Epithelial cell of prostate (primary cell): ENCODE measurements at places on chromosomes 2 and 18.
A peak's percentile ranks its signal among the peaks of the same experiment; 100 is the strongest.

DNA sequence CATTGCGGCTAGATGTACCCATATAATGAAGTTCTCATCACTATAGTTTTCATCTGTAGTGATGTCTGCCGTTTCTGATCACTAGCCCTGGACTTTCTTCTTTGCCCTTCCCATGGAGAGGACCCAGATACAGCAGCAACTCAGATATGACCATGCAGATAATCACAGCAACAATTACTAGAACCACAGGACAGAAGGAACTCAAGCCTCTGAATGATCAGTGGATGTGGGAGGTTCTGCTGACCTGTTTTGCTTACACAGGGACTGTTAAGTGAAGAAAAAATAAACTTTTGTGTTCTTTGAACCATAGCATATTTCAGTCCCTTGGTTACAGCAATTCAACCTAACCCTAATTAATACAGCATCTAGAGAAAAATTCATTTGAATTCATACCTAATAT lies 62.7 kb downstream of the ACVR1 start:
- DNase-seq: no peak

DNA sequence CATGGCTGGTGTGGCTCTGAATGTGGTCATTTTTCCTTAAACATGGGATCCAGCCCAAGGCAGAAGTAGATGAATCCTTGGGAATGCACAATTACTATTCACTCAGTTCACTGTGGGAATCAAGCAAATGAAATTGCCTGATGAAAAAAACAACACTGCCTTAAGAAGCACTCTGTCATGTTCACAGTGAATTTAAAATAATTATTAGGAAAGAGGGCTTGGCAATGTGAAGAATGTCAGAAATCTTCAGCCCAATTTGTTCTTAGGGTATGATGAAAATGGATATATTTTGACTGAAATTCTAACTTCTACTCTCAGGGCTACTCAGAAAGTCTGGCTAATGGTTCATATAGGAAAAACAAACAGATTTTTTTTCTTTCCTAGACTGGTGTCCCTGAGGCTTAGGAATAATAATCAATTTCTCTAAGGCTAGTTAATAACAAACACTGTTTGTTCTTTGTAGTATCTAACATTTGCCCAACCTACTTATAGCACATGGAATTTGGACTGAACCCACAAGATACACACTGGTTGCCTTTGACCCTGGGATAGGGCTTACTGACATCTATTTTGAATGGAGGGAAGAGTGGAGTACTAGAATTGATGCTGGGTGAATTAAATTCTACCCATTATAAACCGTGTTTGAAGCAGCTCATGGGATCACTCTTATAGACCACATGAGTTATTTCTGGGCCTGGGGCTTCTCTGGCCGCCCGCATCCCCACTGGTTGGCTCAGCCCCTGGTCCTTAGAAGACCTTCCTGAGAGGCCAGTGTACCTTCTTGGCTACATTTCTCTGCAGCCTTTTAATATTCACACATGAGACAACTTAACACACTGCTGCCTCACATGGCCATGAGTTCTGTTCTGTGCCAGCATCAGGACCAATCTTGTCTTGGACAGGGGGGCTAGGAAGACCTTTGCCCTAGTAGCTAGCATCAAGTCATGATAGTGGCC lies 8.3 kb upstream of the MRPL33 start:
- DNase-seq: no peak

DNA sequence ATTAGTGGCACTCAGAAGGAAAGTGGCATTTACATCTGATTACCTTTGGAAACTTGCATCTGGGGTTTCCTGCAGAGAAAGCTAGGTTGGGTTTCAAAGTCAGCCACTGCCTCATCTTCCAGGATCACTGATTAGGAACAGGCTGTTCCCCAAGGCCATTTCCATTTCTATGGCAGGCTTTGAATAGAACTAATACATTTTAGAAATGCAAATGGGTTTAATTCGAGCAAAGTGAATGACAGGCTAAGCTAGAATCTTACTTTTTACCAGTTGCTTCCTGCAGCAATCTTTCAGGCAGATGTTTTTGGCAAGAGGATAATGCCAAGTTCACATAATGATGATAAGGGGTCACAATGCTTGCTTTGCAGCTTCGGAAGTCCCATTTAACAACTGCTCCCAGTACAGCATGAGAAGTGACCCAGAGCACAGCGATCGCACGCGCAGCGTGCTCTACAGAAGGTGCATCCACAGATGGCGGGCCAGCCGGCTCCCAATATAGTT lies 336.7 kb downstream of the LPIN1 start:
- no peak for DNase-seq

- no peak for DNase-seq
Measured at GRCh38 chr18:52216109-52216508, 123.9 kb upstream of the DCC start.

DNA sequence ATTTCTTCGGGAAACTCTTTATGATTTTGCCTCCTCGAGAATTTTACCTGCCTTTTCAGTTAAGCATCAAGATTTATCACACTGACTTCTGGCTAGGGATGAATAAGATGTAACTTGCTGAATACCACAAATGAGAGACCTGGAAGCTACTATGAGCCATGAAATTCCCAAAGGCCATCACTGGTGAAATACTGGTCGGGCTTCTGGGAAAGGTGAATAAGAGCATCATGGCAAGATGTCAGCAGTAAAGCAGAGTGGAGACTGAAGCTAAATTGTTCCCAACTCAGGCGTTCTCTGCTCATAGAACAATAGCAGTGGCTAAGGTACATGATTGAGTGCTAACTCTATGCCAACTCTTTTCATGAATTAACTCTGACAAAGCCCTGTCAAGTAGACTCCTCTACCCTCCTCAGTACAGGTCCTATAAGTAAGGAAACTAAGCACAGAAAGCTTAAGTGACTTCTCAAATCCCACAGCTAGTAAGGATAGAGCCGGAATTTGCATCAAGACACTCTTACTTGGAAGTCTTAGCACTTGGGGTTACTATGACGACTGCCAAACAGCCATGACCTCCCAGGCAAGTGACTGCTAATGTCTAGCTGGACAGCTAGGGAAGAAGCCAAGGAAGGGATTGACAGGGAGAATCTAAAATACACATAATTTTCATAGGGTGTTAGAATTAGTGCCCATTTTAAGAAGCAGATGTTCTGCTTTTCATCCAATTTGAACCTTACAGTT lies 22.7 kb upstream of the DSC3 start:
- no peak for DNase-seq

DNA sequence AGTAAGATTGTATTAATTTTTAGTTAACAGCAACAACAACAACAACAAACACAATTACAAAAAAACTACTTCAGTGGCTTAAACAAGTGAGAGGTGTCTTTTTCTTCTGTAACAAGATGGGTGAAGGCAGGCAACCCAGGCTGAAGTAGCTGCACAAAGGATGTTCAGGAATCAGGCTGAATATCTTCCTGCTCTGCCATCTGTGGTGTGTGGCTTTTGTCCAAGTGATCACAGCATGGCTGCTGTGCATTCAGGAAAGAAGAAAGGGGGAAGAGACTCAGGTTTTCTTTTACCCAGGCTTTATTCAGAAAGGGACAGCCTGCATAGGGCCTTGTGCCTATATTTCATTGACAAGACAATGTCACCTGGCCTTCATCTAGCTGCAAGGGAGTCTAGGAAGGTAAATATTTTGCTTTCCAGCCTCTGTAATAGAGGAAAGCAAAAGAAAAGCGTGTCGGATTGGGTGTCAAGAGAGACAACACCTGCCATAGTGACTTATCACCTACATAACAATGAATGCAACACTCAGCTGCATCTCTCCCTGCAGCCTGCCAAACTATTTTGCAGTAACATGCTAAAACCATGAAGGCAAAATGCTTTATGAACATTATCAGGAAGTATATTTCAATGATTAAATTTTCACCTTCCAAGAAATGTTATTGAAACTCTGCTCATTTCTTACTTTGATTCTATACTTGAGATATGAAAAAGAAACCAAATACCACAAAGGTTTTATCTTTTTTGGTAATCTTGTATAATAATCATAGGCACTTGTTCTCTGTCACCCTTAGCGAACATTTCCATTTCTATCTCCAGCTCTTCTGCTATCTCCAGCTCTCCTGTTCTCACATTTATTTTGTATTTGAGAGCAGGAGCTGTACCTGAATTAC lies 14.6 kb downstream of the G6PC2 start:
- no peak for DNase-seq

DNA sequence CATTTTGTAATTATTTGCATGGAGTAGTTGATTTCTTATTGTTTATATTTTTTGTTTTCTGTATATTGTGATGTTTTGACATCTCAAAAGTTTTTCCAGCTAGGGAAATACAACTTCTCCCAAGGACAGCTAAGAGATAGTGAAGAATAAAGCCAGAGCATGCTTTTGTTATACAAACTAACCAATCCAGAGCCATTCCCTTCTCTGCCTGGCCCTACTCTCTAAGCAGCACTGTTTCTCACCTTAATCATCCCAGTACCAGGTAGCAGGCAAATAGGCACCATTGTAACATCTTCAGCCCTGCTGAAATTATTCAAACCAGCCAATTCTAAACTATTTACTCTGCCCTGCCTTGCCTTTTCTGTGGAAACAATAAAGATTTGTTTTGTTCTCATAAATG lies 1063.4 kb upstream of the CHAC2 start:
- DNase-seq: no peak

GRCh38 chr2:142175813-142176338 lies 45.1 kb upstream of the LRP1B start:
- no peak for DNase-seq

GRCh38 chr2:181862583-181863281 lies 28.8 kb upstream of the ITPRID2 start:
- DNase-seq: no peak

- peak; percentile 22 for DNase-seq
Measured at GRCh38 chr2:235605312-235606003, 111.6 kb downstream of the AGAP1 start.

DNA sequence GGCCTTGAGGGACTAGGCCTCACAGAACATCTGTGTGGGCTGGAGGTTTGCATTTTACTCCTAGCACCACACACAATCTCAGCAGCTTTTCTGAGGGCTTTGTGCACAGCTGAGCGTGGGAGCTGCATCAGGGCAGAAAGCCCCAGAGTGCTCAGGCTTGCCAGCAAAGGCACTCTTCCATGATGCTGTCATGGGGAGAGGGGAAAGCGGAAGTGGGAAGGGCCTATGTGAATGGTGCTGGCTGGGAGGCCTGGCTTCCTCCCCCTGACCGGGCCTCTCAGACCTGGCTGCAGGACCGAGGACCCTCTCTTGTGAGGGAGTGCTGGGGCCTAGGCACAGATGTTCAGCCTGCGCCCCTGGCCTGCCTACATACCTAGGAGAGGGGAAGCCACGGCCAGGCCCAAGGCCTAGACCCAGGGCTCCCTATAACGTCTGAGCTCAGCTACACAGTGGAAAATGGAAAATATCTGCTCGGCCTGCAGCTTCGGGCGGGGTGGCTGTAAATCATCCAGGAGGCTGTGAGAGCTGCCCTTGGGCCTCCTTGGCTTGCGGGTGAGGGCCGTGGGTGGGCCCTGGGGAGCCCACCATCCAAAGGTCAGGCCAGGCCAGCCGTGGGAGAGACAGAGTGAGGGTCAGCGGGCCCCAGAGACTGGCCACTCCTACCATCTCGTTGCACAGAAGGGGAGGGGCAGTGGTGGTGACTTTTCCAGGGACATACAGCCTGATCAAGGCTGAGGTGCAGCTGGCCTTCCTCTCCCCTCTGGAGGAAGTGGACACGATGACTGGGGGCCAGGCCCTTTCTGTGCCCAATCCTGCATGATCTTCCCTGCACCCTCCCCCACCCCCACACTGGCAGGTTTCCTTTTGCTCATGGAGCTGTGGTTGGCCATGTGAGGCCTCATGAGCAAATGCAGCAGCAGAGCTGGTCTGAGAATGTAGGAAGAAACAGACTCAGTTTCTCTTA lies 22.8 kb downstream of the GLI2 start:
- no peak for DNase-seq

- peak; percentile 73 for DNase-seq
Measured at GRCh38 chr2:158600155-158600802, 143.5 kb downstream of the PKP4 start.

- DNase-seq: no peak
Measured at GRCh38 chr2:52639692-52640091, 1127.9 kb upstream of the CHAC2 start.

- DNase-seq: no peak
Measured at GRCh38 chr2:134982603-134983002, 64.0 kb downstream of the CCNT2 start.

DNA sequence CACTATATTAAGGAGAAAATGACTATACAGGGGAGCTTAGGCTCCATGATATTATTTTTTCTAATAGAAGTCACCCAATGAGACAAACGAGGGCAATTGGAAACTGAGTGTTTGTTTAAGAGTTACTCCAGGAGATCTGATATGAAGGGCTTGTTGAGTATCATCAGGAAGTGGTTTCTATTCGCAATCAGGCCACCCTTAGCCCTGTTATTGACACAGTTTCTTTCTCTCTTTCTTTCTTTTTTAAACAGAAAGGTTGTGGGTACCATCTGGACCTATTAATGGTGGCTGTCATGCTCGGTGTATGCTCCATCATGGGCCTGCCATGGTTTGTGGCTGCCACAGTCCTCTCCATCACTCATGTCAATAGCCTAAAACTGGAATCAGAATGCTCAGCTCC lies 117.3 kb downstream of the DPP4 start:
- DNase-seq: no peak

DNA sequence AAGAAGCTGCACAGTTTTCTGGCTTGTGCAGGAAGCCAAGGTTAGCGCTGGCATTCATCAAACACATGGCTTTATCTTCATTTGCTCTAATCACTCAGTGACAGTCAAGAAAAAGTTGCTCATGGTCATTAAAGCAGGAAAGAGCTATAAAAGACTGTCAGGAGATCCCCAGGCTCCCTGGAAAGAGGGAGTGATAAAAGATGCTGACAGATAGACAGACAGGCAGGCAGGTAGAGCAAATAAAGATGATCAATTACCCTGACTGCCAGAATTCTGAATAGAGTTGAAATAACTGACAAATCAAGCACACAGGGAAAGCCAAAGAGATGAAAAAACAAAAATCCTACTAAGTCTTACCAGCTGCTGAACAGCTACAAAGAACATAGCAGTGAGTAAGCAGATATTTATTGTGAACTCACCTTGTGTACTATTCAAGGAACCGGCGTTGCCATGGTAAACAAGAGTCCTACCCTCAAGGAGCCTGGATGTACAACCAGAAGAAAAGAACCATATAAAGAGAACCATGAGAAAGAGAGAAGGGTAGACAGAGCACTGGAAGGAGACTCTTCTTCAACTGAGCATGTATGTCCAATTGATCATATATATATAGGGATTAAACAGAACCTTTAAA lies 68.0 kb downstream of the RNF152 start:
- no peak for DNase-seq

GRCh38 chr2:1814061-1814460 lies 69.7 kb upstream of the PXDN start:
- DNase-seq: no peak

DNA sequence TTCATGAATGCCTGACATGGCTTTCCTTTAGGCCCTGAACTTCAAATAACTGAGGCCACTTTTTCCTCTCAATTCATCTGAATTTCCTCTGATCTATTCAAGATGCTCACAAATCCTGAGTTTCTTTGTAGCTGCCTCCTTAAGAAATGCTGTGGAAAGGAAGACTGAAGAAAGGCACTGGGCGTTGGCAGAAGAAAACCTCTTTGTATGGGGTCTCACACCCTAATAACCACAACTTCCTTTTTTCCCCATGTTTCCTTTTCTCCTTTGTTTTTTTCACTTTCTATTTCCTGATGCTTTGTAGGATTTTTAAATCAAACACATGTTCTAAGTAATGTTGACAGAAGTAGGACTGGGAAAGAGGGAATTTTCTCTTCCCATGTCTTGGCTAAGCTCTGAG lies 447.4 kb downstream of the CMPK2 start:
- no peak for DNase-seq
